ENCODE measurements at places on chromosomes 1 and 21.

- no peak for DNase-seq
These were observed 1.9 kb downstream of the PUM1 start for GRCh38 chr1:31063631-31064030.

DNA sequence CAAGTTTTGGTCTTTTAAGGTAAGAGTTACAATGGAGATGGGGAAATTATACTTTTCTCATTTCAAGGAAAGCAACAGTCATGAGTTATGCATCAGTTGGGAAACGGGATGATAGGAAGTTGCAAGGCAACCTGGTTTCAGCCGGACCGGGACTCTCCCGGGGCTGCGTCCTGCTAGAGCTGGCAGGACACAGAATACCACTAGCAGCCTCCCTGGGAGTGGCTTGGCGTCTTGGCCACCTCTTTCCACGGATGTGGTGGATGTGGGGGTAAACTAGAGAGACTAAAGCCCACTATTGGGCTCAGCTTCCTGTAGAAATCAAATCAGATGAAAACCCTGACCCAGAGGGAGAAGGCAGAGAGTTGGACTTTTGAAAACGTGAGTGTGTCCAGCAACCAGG, 71.9 kb downstream of the ADARB1 start:
- no peak for DNase-seq

DNA sequence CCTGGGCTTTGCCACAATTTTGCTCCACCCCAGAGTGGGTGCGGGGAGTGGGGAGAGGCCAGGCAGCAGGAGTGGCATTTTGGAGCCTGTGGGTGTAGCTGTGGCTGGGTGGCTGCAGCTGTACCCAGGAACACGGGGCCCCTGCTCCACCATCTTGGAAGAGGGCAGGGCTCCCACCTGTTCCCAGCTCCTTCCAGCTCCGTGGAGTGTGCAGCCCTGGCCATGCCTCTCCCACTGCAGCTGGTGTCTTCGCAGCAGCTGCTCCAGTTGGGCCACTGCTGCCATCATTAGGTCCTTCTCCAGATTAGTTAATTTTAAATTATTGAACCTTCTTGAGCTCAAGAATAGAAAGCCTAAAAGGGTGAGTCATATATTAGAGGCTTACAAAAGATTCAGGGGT, 17.6 kb downstream of the FAM20B start:
- DNase-seq = no peak

- no peak for DNase-seq
These were observed 139.1 kb upstream of the FMN2 start for GRCh38 chr1:239952348-239953308.

DNA sequence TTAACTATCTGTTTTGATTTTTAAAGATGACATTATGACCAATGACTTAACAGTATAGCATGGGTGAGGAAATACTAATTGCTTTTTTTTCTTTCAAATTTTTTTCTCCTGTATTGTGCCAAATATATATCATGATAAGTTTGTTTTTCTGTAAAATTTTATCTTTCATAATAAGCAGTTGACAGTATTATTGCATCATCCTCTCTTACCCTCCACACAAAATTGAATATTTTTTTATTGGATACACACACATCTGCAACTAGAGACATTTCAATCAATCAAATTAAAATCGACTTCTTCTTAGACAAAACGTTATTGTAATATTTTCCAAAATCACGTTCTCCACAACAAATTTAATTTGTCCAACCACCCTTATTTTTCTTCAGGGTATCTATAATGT, 330.4 kb upstream of the BRINP3 start:
- no peak for DNase-seq

All from central memory CD4-positive, alpha-beta T cell (primary cell).